ENCODE measurements at places on chromosomes 2 and 18.

DNA sequence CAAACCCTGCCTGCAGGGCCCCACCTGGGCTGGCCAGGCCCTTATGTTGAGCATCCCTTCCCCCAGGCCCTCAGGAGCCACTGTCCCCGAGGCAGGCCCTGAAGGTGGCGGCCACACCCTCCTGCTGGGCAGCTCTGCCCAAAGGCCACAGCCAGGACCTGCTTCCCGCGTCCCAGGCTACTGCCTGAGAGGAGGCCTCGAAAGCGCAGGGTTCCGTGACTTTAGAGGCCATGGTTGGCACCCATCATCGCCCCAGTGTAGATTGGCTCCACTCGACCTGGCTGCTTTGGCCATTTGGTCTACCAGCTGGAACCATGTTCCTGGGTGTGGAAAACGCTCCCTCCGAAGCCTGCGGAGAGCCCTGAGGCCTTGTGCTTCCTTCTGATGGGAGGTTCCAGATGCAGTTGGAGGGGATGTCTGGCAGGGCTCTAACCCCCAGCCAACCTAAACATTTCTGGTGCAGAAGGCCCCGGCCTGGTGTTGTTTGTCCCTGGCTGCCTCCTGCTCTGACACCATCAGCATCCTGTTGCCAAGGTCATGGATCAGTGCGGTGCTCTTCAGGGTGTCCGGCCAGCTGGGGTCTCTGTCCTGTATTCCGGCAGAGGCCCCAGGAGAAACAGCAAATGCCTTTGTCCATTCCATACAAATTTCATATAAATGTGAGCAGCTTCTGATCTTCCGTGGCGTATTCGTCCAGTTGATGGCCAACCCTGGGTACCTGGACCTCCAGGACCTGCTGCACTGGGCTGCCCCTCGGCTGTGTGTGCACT lies 14.7 kb downstream of the CAPN10 start:
- DNase-seq = no peak

- DNase-seq = no peak
Observed at GRCh38 chr2:113061241-113061640, 2.2 kb downstream of the IL36RN start.

- no peak for DNase-seq
Observed at GRCh38 chr18:55506074-55506473, 81.9 kb downstream of the TCF4 start.

- no peak for DNase-seq
Observed at GRCh38 chr2:85490861-85491755, 47.9 kb upstream of the MAT2A start.

GRCh38 chr18:14768241-14768640 lies 20.3 kb downstream of the ANKRD30B start:
- no peak for DNase-seq

DNA sequence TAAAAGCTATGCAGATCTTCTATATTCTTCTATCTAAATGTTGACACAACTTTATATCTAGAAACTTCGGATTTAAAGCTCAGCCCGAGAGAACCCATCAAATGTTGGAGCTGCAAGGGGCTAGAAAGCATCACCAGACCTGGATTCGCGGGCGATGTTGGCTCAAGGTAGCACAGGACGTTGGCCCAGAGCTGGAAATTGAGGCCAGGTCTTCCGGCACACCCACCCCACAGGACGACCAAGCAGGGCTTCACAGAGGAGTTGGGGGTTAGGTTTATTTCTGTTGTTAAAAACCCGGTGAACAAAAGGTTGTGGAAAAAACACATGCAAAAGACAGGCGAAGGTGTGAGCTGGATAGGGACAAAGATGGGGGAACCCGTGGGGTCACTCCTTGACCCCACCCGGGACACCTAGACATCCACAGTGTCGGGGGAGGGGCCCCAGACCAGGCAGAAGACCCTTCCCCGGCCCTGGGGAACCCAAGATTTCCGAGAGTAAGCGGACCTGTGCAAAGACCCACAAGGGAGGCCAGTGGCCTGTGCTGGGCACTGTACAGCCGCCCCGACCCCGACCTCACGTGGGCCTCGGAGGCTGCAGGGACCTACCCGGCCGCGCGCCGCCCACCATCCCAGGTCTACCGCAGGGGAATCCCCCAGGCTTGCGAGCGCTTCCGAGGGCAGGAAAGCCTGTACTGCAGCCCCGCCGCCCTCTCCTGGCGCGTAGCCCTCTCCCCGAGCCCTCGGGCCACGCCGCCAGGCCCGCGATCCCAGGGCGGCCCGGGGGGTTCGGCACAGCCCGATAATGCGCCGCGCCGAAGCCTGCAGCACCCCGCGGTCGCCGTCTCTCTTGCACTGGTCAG lies 1.8 kb upstream of the AGBL5 start:
- DNase-seq = peak; percentile 73

DNA sequence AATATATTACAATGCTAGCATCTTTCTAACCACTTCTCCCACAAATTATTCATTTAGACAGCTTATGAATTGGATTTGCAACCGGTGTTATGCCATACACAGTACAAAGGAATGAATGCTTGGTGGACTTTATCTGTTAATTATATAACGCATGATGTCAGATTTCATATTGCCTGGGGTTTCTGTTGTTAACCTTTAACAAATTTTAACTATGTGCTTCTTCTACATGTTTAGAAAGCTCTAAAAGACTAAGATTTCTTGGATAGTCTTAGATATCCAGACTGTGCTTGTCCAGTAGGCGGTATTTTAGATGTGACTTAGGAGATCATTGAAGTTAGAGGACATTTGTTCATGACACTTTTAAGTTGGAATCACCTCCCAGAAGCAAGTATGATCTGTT lies 976.3 kb downstream of the TMEM182 start:
- DNase-seq = no peak

GRCh38 chr2:220104871-220105351 lies 477.5 kb downstream of the SLC4A3 start:
- no peak for DNase-seq

All from CD4-positive, alpha-beta T cell treated with Interleukin-12 subunit alpha and Interleukin-12 subunit beta, for 1 hour (primary cell).